ENCODE measurements at places on chromosomes 13 and 19.

DNA sequence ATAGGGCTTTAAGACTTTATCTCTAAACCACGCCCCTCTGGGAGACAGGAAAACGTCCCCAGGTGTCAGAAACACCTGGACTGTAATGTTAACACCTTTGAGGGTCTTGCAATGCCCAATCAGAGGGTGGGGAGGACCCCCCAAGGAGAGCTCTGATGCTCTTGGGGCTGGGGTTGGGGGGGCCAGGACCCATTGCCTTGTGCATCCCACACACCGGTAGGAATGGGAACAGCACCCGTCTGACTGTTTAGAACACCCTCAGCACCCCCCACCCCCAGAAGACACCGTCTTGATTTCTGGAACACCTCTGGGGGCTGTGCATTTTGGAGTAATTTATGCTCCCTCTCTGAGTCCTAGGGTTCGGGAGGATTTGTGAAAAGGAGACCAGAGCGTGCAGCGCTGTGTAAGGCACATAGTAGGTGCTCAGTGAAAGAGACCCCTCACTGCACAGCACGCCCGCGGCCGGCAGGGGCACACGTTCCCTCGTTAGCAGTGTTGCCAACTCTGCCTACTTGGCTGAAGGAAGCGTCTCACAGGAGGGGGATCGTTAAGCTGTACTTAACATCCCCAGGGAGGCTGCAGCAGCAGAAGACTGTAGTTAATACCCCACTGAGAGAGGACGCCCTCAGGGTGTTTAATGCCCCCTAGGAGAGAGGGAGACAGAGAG, 2.8 kb upstream of the ERFL start:
- DNase-seq = no peak

DNA sequence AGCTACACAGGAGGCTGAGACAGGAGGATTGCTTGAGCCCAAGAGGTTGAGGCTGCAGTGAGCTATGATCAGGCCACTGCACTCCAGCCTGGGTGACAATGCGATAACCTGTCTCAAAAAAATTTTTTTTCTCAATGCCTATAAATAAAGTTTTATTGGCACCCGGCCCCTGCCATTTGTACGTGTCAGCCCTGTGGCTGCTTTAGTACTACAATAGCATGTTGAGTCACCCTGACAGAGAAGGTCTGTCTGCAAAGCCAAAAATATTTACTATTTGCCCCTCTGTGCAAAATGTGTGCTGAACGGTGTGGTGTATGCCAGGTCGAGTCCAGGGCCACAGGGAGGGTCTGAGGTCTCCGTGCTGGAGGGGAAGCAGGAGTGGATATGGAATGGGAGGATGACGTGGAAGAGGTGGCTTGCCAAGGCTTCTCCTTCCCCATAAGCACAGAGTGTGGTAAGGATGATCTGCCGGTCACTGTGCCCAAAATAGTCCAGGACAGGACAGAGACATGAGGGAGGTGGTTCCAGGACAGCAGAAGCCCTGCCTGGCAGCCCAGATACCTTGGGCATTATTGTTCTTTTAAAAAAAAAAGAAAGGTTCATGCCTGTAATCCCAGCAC, 10.0 kb downstream of the NMRK2 start:
- no peak for DNase-seq

DNA sequence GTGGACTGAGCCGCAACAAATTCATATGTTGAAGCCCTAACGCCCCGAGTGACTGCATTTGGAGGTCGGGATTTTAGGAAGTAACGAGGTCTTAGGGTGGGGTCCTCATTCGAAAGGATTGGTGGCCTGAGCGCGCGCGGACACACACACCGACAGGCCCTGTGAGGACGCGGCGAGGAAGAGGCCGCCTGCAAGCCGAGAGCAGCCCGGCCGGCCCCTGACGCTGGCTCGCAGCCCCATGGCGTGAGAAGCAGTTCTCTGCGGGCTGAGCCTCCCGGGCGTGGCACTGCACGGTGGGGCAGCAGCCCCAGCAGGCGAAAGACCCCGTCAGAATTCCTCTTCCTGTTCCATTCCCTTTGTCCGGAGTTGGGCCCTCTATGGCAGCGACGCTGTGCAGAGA, 131.2 kb downstream of the CRYL1 start:
- DNase-seq = no peak

DNA sequence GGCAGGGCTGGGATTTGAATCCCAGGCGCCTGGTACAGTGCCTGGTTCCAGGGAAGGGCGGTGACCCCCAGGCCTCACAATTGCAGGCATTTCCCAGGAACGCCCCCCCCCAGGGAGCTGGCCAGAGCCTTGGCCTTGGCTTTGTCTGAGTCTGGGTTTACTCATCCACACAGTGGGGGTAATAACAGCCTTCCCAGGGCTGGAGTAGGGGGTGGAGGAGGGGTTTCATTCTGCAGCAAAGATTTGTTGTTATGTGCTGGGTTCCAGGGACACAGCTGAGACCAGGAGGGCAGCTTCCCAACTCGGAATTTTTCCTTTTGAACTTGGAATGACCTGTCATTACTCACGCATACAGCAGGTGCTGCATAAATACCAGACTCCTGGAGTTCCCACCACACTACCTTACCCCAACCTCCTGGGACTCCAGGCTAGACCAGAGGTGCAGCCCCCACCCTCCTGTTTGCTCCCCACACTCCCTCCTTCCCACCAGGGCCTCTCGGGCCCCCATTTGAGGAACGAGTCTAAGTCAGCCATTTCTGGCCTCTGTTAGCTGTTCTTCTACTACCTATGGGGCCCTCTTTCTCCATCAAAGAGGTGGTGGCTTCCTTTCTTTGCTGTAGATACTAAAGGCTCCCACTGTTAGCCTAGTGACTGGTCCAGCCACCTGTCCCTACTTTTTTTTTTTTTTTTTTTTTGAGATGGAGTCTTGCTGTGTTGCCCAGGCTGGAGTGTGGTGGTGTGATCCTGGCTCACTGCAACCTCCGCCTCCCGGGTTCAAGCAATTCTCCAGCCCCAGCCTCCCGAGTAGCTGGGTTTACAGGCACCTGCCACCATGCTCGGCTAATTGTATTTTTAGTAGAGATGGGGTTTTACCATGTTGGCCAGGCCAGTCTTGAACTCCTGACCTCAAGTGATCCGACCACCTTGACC, 1.6 kb upstream of the ADAMTS10 start:
- no peak for DNase-seq

- DNase-seq = no peak
These were observed at the start of gene LAIR1 for GRCh38 chr19:54364775-54365257. LAIR1 (minus strand) TSS chr19:54364931; CDS start chr19:54364804, 127 bp downstream.

GRCh38 chr13:78881054-78881453, 222.1 kb upstream of the OBI1 start:
- no peak for DNase-seq

GRCh38 chr13:37636701-37637100, 38.1 kb upstream of the POSTN start:
- no peak for DNase-seq

DNA sequence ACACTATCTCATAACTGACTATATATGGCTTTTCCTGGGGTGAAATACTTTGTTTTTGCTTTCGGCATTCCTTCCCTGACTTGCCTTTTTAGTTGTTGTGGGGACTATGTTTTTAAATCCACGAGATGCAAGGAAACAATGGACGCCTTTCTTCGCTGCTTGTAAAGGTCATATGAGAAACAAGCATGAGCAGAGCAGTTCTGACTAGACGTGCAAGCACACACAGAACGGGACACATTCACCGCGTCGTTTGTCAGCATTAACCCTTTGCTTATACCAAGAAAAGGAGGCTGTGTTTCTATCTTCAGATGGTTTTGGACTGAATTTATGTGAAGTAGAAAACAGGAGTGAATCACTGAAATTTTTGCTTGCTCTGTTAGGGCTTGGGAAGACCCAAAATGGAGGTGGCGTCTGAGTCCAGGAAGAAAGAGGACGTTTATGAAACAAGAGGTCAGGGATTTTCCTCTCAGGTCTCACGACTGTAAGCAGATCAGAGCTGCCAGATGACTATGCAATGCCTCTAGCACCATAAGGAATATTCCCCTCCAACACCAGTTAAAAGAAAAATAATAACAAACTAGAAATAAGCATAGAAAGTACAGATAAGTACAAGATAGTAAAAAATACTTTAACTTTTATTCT, 358.9 kb downstream of the DLEU7 start:
- DNase-seq = no peak

- no peak for DNase-seq
These were observed 224.7 kb downstream of the GGACT start for GRCh38 chr13:100363874-100364273.

Measured in HTR-8/SVneo (cell line).